ENCODE measurements at places on chromosomes 7 and 10.

- DNase-seq, result no peak
Measured at GRCh38 chr10:71278691-71279588, 40.1 kb upstream of the SLC29A3 start.

DNA sequence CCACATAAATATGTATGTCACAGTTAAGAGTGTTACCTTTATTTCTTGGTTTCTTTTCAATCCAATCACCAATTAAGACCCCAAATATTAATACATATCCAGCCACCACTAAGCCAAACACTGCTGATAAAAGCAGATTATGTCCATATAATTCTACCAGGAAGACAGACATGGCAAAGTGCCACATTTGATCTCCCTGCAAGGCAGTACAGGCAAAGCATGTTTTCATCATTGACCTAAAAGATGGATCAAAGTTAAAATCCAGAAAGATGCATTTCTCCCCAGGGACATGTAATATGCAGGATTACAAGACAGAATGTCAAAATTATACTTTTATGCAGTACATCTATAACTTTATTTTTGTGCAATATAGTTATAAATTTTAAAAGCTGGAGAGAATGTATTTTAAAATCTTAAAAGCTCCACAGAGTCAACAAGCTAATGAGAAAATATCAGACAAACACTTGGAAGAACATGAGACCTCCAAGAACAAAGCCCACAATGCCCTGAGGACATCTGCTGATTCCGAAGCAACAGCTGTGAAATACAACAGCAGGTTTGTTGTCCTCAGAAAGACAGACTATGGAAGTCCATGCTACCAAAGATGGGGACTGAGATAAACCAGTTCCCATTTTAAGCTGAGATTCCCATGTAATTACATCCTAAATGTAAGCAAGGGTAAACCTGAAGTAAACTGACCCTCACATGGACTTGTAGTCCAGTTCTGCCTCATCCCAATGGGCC, 54.5 kb upstream of the TOMM7 start:
- no peak for DNase-seq

DNA sequence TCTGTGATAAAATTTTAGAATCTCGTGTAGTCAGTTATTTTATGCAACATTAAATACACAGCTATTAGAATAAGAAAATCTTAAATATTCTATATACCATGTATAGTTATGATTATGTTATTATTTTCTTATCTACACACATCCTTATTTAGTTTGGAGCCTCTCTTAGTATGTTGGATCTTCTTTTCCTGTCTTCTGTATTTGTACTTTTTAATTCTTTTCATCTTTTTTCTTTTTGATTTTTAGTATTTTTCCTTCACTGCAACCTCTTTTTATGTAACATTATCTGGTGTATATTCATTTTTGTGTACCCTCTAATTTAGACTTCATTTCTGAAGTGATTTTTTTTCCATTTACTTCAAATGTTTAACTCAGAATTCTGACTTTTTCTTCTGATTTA, 48.9 kb downstream of the ZMYND11 start:
- DNase-seq, result no peak

DNA sequence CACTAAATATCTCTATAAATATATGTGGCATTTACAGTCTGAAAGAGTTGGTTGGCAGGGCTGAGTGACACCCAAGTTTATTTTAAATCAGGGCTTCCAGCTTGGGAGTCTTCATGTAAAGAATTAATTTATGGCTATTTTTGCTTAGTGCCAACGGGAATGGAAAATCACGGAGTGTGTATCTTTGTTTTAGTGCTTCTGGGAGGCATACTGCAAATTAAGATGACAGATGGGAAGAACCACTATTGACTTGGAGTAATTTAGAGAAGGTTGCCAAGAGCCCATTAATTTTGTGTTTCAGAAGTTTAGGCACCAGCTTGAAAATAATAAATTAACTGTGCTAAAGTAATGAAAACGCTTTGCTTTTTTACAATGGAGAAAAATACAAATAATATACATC, 135.2 kb downstream of the GPR37 start:
- DNase-seq, result no peak

- no peak for DNase-seq
Measured at GRCh38 chr7:137454767-137455166, 111.2 kb upstream of the PTN start.

GRCh38 chr7:50818324-50818723, 35.6 kb upstream of the GRB10 start:
- DNase-seq, result no peak

- no peak for DNase-seq
Measured at GRCh38 chr10:84613336-84614021, 285.1 kb downstream of the CCSER2 start.

DNA sequence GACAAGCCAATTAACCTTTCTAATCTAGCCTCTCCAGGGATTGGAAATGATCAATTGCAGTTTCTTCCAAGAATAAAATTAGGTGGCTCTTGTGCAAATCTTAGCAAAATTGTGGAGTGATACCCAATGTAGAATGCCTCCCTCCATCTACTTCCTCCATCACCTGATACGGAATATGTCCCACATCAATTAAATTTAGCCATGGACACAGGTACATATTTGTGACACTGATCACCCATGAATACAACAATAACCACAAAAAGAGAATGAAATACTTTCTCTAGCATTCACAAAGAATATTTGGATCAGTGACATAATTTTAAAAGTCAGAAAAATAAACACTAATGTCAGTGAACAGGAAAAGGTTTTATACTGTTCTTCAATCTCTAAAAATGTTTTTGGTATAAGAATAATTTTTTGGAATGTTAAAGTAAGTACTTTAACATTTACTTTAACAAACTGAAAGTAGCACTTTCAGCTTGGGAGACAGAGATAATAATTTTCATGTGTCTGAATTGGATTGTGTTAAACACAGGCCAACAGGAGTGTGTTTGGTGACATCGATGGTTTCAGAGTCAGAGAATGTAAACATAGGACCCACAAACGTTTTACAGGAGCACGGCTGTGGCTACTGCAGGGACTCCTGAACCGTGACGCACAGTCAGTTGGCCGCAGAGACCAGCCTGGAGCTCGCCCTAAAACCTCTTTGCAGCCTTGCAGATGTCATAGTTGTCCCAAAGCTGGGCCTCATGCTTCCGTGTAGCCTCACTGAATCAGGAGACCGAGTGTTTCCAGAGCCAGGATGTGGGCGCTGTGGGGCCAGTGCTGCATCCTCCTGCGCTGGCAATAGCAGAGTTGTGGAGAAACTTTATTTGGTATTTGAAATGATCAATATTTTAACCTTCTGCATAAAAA, 7.2 kb downstream of the RBM20 start:
- DNase-seq, result peak; percentile 45

GRCh38 chr7:124718032-124718766, 47.4 kb downstream of the GPR37 start:
- DNase-seq, result no peak

GRCh38 chr10:2817940-2818636, 249.3 kb upstream of the PFKP start:
- DNase-seq, result no peak

DNA sequence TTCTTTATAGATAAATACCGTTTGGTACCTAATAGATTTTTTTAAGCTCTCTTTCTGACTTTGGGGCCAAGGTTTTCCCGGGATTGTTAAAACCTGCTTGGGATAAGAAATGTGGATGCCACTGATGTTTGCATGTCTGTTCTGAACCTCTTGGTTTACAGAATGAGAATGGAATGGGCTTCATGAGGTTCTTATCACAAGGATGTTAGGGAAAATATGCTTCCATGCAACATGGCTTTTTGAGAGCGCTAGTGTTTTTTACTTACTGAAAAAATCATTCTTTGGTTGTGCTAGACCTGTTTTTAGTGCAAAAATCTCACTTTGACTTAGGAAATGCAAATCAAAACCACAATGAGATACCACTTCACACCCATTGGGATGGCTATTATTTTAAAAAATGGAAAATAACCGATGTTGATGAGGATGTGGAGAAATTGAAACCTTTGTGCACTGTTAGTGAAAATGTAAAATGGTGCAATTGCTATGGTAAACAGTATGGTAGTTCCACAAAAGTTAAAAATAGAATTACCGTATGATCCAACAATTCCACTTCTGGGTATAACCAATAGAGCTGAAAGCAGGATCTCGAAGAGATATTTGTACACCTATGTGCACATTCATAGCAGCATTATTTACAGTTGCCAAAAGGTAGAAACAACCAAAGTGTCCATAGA, 38.9 kb downstream of the TSPAN14 start:
- DNase-seq, result no peak

GRCh38 chr10:70729763-70730357, 55.3 kb downstream of the TBATA start:
- DNase-seq, result no peak

DNA sequence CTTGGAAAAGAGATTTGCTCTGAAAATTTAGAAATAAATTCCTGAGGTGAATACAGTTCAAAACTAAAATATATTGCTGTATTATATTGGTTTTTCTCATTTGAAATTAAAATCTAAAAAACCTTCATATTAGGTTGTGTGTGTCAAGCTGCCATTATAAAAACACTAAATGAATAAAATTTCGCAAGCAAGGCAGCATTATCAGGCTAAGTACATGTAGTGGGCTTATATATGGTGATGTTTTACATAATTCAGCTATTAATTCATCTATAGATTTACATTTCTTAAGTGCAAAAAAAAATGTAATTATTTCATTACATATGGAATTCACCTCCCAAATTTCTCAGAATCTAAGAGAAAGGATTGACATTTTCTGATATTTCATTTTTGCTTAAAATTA, 5.3 kb downstream of the MEOX2 start:
- no peak for DNase-seq

GRCh38 chr7:88835147-88835728, 39.7 kb upstream of the TEX47 start:
- DNase-seq, result no peak

GRCh38 chr7:10085231-10085630, 888.4 kb upstream of the PHF14 start:
- DNase-seq, result no peak

GRCh38 chr10:1715821-1716220, 21.5 kb downstream of the ADARB2 start:
- peak; percentile 17 for DNase-seq

- peak; percentile 13 for DNase-seq
Measured at GRCh38 chr7:55641273-55641691, 69.0 kb upstream of the VOPP1 start.

- DNase-seq, result peak; percentile 90
Measured at GRCh38 chr7:28408960-28409715, 3.2 kb upstream of the CREB5 start.

- no peak for DNase-seq
Measured at GRCh38 chr7:23912065-23912464, 202.0 kb downstream of the STK31 start.

DNA sequence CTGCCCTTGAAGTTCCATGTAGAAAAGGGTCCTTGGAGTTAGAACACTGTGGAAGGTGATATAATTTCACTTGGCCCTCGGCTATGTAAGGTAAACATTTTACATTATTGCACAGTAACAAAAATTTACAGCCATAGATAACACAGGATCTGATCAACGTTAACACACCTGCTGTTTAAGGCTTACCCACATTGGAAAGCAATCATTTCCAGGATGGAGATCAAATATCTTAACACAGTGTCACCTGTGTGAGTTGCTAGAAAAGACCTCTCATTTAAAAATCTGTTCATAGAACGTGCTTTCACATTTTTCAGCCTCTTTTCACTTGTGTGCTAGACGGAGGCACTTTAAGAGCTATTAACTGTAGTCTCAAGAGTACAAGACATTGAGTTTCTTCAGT, 1.9 kb downstream of the TMEM229A start:
- DNase-seq, result no peak

DNA sequence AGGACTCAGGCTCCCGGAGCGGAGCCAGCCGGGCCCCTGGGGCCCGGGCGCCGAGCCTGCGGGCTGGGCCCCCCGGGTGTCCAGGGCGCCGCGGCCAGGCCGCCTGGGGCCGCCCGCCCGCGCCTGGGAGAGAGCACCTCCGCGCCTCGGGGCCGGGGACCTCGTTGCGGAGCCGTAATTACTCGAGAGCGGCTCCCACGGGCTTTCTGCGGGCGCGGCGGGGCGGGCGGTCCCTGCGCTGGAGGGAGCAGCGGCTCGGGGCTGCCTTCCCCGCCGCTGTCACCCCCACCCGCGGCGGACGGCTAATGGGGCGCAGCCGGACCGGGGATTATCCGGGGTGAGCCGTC, 1.5 kb downstream of the GNB2 start:
- peak; percentile 37 for DNase-seq

DNA sequence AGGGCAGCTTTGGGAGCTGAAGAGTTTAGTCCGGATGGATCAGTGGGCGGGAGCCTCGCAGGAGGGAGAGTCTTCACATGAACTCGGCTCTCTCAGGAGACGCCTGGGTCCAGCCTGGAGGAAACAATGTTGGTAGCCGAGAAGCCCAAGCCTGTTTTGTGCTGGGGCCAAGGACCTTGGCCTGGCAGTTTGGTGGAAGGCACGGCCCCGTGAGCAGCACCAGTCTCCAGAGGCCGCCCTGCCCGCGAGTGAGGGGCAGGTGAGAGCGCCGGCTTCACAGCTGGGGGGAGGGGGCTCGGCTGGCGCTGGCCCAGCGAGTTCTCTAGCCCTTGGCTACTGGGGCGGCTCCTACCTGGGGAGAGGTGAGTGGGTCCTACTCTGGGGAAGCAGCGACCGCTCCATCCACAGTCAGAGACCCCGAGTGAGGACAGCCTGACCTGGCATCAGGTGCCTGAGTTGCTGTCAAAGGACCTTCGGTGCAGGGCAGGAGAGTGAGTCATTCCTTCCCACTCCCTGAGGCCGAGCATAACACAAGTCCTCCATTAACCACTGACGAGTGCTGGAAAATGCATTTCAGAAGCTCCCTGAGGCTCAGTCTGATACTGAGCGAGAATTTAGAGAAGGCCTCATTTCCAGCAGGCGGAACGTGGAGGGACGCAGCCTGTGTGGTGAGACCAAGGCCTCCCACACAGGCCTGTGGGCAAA, 89.3 kb upstream of the DIP2C start:
- DNase-seq, result no peak

GRCh38 chr10:110203500-110204455, 3.6 kb upstream of the MXI1 start:
- DNase-seq, result no peak

DNA sequence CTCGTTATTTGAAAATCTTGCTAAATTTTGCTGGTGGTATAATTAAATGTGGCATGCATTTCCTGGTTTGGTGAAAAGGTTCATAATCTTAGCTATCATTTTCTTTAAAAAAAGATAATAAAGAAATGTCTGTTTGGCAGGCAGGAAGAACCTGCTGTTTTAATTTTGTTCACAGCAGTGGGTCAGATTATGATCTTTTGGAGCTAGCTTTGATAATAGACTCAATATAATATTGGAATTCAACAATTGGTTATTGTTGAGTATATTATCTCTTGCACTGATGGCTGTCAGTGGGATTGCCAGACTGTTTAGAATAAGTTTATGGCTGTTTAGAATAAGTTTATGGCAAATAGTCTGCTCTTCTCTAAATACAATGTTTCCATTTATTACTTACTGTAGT, 35.1 kb downstream of the MXI1 start:
- no peak for DNase-seq

All from stimulated activated naive CD8-positive, alpha-beta T cell treated with anti-CD3 and anti-CD28 coated beads, Interleukin-15, Interleukin-2, amounts not matched to agents 100 U/mL and 50 U/mL, for 24 hours (primary cell).